ENCODE measurements at places on chromosomes 2 and 18.

GRCh38 chr2:1910592-1911246, 166.4 kb upstream of the PXDN start:
- DNase-seq = no peak

DNA sequence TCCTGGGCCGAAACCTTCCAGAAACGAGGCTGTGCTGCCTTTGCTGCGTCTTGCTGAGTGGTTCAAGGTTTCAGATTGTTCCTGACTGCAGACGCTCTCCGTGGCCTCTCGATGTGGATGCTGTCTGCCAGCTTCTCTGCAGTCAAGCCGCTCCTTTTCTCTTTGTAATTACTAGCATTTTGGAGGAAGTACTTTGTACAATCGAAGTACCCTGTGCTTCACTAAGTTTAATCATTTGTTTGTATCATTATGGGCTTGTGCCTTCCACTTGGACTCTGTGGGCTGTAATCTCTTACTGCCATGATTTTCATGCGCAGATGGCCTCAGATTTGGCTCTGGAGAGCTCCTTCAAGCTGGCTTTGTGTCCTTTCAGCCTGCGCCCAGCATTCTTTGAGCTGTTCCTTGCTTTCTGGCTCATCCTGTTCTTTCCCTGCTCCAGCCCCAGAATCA, 49.3 kb downstream of the TRAF3IP1 start:
- DNase-seq = no peak

DNA sequence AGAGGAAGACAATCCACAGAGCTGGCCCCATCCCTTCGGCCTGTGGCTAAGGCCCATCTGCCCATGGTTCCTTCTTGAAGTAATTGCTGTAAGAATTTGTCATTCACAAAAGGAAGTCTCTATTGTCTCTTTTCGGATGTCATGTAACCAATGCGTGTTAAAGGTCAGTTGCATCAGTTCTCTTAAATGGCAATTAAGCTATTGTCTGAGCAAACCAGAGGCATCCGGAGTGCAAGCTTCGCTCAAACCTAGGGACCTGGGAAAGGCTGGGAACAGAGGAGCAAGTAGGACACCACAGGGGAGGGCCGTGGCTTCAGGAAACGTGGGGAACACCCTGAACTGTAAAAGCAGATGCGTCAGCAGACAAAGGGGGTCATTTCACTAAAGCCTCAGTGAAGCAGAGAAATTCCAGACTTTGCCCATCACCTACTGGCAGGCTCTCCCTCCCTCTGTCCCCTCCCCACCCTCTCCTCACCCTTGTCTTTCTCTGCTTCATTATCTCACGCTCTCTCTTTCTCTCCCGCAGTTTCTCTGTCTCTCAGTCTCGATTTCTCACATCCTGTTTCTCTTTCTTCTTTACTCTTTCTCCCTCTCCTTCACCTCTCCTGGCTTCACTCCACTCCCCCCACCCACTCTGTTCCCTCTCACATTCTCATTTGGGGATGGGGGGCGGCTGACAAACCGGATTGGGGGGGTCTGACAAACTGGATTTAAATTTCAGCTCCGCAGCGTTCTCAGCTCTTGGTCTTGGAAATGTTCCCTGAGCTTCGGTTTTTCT, 204.6 kb upstream of the TNP1 start:
- DNase-seq = no peak

- DNase-seq = no peak
Measured at GRCh38 chr18:13568443-13569392, 157.6 kb downstream of the FAM210A start.

- no peak for DNase-seq
Measured at GRCh38 chr2:147511491-147511948, 333.3 kb upstream of the ACVR2A start.

GRCh38 chr2:31088504-31089195, 49.6 kb downstream of the GALNT14 start:
- DNase-seq = no peak

GRCh38 chr2:221999717-222000116, 299.1 kb downstream of the PAX3 start:
- DNase-seq = no peak
